ENCODE measurements at places on chromosomes 2 and 18.

- DNase-seq = no peak
Measured at GRCh38 chr2:203327582-203327900, 653 bp upstream of the ABI2 start.

DNA sequence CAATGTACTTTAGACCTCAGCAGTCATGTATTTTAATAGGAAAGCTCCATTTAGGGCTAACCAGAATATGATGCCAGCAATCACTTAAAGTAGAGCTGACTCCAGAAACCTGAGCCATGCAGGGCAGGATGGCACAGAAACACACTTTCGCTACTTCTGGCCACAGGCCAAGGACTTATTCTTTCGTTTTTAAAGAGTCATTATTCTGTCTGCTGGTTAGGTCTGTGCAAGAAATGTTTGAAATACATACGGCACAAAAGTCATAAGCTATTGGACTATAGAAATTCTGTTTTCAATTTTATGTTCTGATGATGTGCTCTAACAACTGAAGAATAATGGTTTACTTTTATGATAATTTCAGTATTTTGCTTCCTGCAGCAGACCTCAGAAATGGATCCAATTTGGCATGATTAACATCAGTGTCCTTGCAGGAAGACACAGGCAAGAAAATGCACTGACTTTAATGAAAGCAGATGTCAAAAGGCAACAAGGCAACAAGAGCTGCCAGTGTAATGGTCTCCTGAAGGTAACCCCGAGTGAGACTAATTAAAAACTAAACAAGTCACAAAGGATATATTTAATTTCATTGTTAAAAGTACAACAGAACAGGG, 114.4 kb upstream of the CHRNA1 start:
- DNase-seq = no peak

DNA sequence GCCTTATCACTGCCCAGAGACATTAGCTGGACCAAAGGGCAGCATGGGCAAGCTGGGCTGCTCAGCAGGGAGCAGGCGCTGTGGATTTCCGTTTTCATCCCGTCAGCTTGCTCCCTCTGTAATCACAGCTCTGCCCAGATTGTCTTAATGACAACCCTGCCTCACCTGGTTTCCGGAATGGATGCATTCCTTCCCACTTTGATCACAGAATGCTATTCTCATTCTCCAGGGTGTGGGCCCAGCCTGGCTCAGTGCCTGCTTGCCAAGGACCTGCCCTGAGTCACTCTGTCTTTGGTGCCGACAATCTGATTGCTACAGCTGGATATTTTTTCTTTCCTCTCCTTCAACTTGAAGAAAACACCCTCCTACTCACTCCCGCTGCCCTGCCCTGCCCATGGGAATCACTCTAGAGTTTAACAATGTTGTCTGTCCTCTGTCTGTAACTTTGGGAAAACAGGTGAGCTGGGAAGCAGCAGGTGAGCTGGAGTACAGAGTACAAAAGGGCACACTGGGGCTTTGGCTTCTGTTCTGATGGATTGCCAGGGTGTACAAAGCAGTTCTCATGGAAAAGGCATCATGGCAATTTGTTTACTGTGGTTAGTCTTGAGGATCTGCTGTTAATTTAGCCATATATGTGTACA, 27.2 kb upstream of the FAM136A start:
- DNase-seq = no peak

- no peak for DNase-seq
Measured at GRCh38 chr18:23550898-23551297, 35.4 kb downstream of the NPC1 start.

GRCh38 chr2:178908810-178909209, 101.6 kb upstream of the TTN start:
- DNase-seq = no peak

Data from stimulated activated CD4-positive, alpha-beta T cell treated with anti-CD3 and anti-CD28 coated beads, Interleukin-1b, Interleukin-23, amount 100 ng/mL, for 1 hour (primary cell).